ENCODE measurements at places on chromosomes 2 and 18.

- no peak for DNase-seq
These were observed 108.6 kb downstream of the C1D start for GRCh38 chr2:67954093-67954748.

DNA sequence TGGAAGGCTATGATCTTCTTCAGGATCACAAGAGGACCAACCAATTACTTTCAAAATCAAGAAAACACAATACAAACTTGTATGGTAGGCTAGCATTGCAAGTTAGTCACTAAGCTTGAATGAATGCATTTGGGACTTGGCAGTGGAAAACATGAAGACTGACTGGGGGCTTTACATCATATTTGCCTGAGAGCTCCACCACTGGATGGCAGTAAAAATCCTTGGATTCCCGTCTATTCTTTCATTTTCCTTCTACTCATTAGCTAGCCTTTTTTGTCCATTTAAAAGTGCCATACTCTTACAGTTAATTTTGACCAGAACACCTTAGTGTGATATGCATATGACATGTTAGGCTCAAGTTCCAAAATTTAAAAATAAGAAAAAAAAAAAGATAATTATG is 63.5 kb upstream of the RASGRP3 start:
- peak; percentile 62 for DNase-seq

DNA sequence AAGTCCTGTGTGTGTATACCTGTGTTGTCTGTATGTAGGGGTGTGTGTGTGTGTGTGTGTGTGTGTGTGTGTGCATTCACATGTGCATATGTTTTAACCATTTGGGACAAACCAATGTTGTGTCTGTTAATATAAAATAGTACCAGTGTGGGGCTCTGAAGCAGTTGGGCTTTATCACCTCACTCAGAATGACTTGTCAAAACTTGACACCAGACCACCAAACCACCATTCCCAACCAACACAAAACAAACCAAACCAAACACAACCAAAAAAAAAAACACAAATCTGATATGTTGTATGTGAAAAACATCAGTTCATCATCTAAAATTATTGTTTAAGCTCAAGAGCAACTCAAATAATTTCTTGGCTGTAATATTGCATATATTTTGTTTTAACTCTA is 42.1 kb downstream of the CALCRL start:
- DNase-seq: peak; percentile 21

- peak; percentile 63 for DNase-seq
These were observed 42.5 kb downstream of the CPO start for GRCh38 chr2:206981739-206982340.

GRCh38 chr2:145100301-145100700 is 580.4 kb upstream of the ZEB2 start:
- no peak for DNase-seq

- DNase-seq: no peak
These were observed 39.3 kb upstream of the CREB1 start for GRCh38 chr2:207490441-207490840.

GRCh38 chr18:75063196-75063595 is 145.7 kb downstream of the PTGR3 start:
- no peak for DNase-seq

DNA sequence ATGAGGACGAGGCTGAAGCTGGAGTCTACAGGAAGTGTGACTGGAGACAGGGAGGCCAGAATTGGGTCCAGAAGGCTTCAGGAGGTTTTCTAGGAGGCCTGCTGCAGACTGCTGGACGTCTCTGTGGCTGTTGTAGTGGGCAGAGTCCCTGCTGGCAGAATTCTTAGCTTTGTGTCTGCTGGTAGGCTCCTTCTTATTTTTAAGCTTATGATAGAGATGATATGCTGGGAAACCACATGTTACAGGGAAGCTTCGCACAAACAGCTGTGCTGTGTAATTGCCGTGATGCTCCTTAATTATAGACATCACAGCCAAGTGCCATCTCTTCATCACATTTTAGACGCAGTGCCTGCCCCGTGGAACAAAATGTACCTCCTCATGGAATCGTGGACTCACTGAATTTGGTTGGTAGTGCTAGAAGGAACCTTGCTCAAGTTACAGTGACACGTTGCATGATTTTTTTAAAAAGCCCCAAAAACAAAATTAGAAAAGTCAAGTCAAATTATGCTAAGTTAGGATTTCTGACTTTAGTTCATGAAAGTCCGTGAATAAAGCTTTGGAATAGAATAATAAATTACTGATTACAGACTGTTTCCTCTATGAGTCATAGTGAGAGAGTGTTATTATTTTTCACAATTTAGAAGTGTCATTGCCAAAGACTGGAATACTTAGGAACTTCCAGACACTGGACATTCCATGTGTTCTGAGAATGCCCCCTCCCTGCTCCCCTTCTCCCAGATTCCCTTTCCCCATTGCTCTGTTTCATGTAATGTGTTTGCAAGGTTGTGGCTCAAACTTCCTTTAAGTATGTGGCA is 144.1 kb downstream of the FHOD3 start:
- no peak for DNase-seq

DNA sequence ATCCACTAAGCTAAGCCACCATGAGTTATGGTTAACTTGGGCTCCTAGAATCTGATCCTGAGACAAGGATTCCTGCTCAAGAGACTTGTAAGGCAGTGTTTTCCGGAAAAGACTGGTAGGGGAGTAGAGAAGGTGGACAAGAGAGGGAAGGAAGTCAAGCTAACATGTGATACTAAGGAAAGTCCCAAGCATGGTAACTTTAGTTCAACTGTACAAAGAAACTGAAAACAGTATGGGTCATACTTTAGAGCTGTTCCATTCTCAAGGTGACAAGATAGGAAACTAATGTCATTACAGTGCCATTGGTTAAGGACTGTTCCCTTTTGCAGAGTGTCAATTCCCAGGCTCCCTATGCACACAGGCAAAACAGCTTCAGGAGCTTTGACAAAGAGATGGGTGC is 5.8 kb downstream of the MYO5B start:
- DNase-seq: no peak

DNA sequence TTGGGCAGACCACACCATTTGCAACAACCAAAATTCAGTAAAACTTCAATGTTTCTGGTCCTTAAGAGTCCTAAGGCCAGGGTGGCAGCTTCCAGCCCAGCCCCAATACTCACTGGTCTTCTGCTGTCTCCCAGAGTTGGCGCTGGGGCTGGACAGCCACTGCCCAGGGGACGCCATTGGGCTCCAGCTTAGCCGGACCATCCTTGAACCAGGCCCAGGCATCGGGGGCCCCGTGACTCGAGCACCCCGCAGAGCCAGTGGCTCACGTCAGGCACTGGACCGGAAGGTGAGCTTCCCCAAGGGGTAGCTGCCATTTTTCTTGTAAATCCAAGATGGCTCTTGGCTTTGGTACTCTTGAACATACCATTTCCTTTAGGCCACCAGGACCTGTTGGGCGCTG is 21.8 kb downstream of the SNED1 start:
- DNase-seq: no peak

GRCh38 chr18:74892066-74892627 is 294.5 kb downstream of the ZNF407 start:
- DNase-seq: no peak

All from OCI-M1 (cell line).